Activated CD4-positive, alpha-beta T cell treated with anti-CD3 and anti-CD28 coated beads, Interleukin-2, amount 10 ng/mL, durations not matched to agents 24 days and 14 days (primary cell): ENCODE measurements at places on chromosomes 11 and 22. TPM values are rescaled to one million over a fixed set of nuclear protein-coding genes. Genes with fewer than 3 reads are reported as not detected.
A peak's percentile ranks its signal among the peaks of the same experiment; 100 is the strongest.

DNA sequence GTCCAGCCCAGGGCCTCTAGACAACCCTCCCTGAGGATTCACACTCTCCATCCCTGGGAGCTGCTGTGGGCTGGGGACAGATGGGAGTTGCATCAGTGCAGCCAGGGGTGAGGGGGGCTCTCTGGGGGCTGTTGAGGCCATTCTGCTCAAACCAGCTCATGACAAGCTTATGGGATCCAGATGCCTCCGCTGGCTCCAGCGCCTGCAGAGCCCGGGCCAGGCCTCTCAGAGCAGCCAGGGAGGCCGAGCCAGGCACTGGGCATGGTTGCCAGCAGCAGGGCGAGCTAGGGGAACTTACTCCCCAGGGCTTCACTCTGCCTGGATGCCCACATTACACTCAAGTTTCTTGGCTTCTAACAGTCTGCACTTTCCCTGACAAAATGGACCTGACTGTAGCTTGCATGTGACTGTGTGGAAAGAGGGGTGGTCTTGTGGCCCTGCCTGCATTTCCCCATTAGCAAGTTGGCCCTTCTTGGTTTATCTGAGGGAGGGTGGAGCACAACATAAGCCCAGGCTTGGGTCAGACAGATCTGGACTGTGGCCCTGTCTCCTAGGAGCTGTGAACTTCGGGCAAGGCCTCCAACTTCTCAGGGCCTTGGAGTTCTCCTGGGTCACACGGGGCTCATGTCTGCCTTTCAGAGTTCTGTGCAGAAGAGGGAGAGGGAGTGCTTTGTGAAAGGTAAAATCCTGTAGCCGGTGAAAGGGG lies 34.5 kb upstream of the CYB5R3 start:
- DNase-seq, result no peak
- H3K4me3 ChIP-seq, result no peak overlapping the region
- H3K4me1 ChIP-seq, result peaks cover 3% of the 10 kb centered on the region
- H3K27ac ChIP-seq, result no peak overlapping the region

DNA sequence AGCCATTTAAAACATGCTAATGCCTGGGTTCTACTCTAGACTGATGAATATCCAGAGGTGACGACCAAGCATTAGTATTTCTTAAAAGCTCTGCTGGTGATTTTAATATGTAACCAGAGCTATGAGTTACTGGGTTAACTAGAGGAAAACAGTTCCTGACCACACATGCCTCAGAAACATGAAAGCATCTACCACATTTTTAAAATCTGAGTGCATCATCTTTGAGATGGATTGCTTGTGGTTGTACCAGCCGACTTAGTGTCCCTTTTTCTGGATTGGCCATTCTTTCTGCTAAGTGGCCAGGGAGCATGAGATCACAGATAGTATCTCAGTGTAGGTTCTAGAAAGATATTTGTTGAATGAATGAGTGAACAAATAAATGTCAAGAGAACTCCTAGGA lies 152.4 kb downstream of the NTM start:
- H3K4me1 ChIP-seq, result no peaks in the 10 kb centered on the region
- H3K27ac ChIP-seq, result no peak overlapping the region
- H3K4me3 ChIP-seq, result no peak overlapping the region
- no peaks in the 10 kb centered on the region for H3K36me3 ChIP-seq
- no peaks in the 10 kb centered on the region for H3K27me3 ChIP-seq

GRCh38 chr11:133508468-133508867 lies 23.8 kb downstream of the OPCML start:
- no peaks in the 10 kb centered on the region for H3K4me1 ChIP-seq
- H3K4me3 ChIP-seq, result no peak overlapping the region
- H3K27me3 ChIP-seq, result no peaks in the 10 kb centered on the region
- DNase-seq, result no peak
- no peaks in the 10 kb centered on the region for H3K36me3 ChIP-seq

DNA sequence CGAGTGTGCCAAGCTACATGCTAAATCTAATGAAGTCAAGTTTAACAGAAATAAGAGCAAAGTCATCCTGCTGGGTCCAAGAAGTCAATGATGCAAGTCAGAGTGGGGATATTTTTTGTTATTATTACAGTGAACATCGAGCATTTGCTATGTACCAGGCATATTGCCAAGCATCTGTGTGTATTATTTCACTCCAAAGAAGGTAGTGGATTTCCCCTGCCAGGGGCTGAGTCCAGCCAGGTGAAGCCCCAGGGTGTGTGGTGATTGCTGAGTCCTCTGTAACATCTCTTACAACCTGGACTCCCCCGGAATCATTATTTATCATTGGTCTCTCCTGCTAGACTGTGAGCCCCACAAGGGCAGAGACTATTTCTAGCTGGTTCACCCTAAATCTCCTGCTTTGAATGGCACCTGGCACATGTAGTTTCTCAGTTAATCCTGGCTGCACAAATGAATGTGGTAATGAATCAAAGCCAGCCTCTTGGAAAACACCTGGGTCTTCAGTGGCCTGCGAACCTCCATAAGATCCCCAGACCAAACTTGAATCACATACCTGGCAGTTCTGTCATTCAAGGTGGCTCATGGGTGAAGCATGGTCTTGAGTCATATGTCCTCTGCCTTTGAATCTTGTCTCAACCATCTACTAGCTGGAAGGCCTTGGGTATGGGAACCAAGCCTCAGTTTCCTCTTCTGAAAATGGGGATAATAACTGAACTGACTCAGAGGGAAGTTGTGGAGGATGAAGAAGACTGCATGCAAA lies 549.2 kb downstream of the MIAT start:
- no peaks in the 10 kb centered on the region for H3K4me1 ChIP-seq
- H3K36me3 ChIP-seq, result no peaks in the 10 kb centered on the region
- H3K27me3 ChIP-seq, result peaks cover 2% of the 10 kb centered on the region
- no peak overlapping the region for H3K4me3 ChIP-seq
- no peak overlapping the region for H3K27ac ChIP-seq

DNA sequence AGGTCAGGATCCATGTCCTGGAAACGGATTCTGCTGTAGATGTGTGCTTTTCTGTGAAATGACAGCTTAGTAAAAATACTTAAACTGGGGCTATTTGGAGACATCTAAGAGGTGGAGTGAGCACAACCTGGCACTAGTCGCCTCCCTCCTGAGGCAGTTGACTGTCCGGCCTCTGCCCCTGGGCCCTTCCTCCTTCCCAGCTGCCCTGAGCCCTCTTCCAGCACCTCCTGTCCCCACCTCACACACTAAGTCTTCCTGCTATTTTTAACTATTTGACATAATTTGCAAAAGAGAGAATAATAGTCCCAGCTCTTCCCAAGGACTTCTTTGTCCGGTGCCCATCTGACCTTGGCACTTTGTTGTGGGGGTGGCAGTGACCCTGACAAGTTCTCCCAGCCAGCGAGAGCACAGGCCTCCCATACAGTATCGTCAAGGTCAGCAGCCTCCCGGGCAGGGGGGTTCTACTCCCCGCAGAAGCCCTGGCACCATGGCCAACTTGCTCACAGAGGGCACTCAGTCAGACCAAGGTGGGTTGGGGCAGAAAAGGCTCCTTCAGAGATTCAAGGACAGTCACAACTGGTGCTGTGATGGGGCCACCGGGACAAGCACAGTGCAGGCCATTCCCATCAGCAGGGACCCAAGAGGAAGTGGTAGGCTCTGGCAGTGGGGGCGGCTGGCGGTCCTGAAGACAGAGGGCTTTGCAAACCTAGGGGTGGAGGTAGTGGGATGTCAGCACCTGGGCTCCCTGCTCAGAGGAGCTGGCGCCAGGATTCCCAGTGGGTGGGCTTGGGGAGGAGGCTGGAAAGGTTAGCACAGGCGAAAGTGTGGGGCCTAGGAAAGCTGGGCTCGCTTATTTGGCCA lies 5.5 kb upstream of the NEAT1 start:
- peak; percentile 81 for DNase-seq
- peaks cover 13% of the 10 kb centered on the region for H3K36me3 ChIP-seq
- peak overlapping the region; percentile 100 for H3K4me3 ChIP-seq
- no peaks in the 10 kb centered on the region for H3K27me3 ChIP-seq

DNA sequence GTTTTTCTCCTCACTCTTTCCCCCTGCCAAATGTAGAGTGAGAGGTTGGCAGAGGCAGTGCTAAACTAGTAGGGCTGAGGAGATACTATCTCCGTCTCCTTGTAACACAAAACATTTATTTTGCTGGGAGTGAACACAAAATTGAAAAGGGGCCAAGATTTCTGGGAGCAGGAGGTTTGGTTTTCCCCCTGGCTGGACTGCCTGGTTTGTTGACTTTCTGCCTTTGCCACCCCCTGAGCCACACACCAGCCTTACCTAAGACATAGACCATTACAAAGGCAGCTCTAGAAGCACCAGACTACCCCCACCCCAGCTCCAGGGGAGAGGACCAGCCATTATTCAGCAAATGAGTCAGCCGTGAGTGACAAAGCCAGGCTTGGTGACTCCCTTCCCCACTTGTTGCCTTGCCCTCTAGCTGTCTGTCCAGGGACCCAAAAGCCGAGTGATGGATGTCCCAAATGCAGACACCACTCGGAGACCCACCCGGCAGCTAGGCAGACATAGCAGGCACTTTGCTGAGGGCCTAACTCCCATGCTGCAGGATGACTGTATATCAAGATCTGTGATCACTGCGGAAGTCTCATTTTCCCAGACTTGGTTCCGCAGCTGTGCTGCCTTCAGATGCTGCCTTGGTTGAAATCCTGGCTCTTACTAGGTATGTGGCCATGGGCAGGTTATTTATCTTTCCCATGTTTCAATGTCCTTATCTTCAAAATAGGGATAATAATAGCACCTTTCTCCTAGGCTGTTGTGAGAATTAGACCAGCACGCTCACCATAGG lies 17.7 kb upstream of the CDON start:
- no peak overlapping the region for H3K27ac ChIP-seq
- DNase-seq, result no peak
- H3K4me3 ChIP-seq, result no peak overlapping the region
- peaks cover 5% of the 10 kb centered on the region for H3K27me3 ChIP-seq
- H3K36me3 ChIP-seq, result no peaks in the 10 kb centered on the region

- H3K36me3 ChIP-seq, result peaks cover 3% of the 10 kb centered on the region
- H3K27ac ChIP-seq, result peak overlapping the region; percentile 82
- H3K27me3 ChIP-seq, result no peaks in the 10 kb centered on the region
- H3K4me3 ChIP-seq, result peak overlapping the region; percentile 10
- peaks cover 27% of the 10 kb centered on the region for H3K4me1 ChIP-seq
- peak; percentile 85 for DNase-seq
These were observed 68.2 kb upstream of the EED start for GRCh38 chr11:86176165-86176884.

SPINDOC gene
- 60.2 and 65.8 TPM in 2 replicates for total RNA-seq

PLEKHB1 gene
- 1.0 and 1.5 TPM in 2 replicates for total RNA-seq

PMM1 gene
- total RNA-seq, result 19.7 and 23.1 TPM in 2 replicates

ARHGAP8 gene
- total RNA-seq, result 0.12 and 0.36 TPM in 2 replicates

C11orf97 gene
- not detected in 2 replicates for total RNA-seq
